ENCODE measurements at places on chromosomes 2 and 18.

DNA sequence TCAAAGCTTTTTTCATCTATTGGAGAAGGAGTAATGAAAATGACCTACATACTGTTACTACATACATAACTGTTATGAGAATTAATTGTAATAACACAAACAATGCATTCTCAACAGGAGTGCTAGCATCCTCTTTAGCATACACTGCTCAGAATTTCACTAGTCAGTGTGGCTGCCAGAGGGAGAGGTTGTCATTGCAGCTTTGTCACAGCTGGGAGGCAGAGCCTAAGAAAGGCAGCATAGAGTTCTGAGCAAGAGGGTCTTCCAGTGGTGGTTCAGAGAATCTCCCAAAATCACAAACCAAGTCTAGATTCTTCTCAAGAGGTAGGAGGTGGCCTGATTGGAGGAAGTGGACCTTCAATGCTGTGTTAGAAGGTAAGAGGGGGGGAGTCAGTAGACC, 286.7 kb upstream of the CYRIA start:
- no peak for DNase-seq

GRCh38 chr2:13002536-13003331, 286.0 kb downstream of the TRIB2 start:
- no peak for DNase-seq

DNA sequence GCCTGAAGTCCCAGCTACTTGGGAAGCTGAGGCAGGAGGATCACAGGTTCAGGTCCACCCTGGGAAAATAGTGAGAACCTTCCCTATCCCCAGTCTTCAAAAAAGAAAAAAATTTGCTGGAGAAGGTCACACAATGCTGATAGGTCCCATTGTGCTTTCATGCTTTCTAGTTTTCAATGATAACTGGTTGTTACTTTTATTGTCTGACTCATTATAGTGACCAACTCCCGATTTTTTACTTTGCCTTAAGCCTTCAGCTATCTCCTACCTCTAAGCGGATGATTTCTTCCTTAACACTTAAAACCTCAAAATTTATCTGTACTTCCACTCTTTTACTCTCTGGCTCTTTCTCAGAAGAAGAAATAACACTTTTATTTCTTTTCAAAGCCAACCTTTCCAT, 17.3 kb downstream of the MSH2 start:
- DNase-seq = no peak

DNA sequence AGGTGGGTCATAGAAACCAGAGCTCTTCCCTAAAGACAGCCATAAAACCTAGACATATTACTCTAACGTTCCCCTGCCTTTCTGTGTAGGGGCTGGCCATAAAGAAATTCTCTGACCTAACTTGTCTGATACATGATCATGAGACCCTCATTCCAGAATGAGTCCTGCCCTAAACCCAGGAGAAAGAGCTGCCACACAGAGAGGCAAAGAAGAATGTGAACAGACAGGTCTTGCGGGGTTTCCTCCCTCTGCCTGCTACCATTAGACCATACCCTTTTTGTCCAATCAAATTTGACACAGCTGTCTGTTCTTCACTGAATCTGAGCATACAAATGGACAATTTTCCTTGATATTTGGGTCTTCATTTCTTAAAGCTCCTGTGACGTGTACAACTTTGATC, 198.8 kb upstream of the LHCGR start:
- no peak for DNase-seq

DNA sequence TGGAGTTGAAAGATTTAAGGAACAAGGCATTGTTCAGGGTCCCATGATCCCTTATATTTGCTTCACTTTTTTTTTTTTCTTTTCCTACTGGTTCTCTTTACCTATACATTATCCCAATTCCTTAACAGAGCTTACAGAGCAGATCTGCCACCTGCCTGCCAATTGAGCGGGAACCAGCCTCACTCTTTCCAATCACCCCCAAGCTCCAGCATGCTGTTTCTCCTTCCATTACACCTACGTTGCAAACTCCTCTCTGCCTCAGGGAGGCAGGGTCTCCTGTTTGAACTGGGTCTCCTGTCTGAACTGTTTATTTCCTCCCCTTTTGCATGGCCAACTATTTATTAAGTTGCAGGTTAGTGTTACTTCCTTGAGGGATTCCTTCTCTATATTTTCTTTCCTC, 77.2 kb upstream of the SLC38A11 start:
- no peak for DNase-seq

DNA sequence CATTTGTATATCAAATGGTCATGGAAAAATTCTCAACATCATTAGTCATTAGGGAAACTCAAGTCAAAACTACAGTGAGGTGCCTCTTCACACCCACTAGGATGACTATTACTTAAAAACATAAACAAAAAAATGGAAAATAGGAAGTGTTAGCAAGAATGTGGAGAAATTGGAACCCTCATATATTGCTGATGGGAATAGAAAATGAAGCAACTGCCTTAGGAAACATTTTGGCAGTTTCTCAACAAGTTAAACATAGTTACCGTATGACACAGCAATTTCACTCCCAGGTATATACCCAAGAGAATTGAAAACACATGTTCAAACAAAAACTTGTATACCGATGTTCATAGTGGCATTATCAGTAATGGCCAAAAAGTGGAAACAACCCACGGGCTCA, 18.1 kb upstream of the CYP26B1 start:
- DNase-seq = no peak

- DNase-seq = no peak
These were observed 442.6 kb downstream of the CMPK2 start for GRCh38 chr2:6423157-6423556.

- DNase-seq = no peak
These were observed 191.8 kb downstream of the LPIN1 start for GRCh38 chr2:11938196-11938595.

GRCh38 chr2:3951131-3951954, 248.0 kb downstream of the DCDC2C start:
- no peak for DNase-seq

DNA sequence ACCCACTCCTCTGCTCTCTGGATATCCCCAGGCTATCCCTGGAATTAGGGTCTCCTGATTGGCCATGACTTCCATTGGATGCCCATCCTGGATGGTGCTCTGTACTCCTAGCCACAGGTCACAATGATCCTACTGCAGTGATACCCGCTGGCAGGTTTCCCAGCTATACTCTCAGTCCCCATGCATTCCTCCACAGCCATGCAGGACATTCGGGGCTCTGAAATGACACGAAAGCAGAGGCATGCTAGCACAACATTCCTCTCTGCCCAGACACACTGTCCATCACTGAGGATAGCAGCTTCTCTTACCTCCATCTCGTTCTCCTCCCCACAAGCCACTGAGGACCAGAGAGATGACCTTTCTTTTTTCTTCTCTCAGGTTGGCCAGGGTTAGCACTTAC, 51.7 kb upstream of the SPATS2L start:
- no peak for DNase-seq

GRCh38 chr2:158214431-158214830, 112.8 kb downstream of the UPP2 start:
- no peak for DNase-seq

GRCh38 chr2:196176142-196176738, 4.9 kb upstream of the STK17B start:
- DNase-seq = peak; percentile 73

- DNase-seq = no peak
These were observed 782.6 kb upstream of the ID2 start for GRCh38 chr2:7899241-7899640.

- DNase-seq = no peak
These were observed 18.4 kb upstream of the PIEZO2 start for GRCh38 chr18:11167778-11168177.

DNA sequence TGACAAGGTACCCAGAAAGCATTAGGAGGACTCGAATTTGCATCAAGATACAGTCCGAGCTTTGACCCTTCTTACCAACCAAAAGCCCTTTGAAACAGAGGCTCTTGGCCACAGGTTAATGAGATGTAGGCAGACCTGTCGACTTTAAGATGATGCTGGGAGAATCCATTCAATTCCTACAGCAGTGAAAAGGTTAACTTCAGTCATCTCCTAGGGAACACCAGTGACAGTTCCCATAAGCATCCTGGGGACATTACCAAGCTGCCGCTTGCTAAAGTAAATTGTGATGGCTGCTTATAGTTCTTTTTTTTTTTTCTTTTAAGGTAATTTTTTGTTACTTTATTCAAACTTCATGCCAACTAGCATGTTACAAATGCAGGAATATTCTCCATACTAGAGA, 379.3 kb downstream of the SOX11 start:
- no peak for DNase-seq

DNA sequence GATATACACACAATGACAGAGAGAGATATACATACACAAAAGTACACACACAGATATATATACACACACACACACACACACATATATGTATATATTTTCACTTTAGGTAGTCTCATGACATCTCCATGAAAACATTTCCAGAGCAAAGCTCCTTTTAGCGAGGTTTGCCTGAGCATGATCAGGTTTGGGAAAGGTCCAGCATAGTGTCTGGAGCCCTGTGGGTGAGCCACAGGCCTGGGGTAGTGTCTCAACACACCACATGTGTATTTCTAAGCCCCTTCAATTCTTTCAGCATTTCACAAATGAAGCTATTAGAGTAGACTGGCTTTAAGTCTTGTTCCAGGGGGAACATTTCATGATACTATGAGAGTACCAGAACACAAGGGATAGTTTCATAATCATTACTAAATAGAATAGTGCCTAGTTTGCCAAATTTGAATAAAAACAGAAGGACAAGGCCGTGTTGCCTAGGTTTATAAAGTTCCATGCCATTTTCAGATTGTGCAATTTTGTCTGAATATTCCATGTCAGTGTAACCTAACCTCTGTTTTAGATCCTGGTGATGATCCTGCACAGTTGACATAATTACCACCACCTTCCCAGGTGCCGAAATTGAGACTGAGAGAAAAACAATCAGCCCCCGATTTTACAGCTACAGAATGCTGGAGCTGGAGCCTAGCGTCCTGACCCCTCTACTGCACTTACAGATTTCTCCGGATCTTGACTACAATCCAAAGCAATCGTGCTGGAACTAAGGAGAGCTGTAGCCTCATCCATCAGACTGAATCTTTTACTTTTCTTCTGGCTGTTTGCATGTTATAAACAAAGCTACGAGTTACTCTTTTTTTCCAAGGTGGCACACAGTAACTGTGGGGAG, 332.7 kb downstream of the CYRIA start:
- no peak for DNase-seq

DNA sequence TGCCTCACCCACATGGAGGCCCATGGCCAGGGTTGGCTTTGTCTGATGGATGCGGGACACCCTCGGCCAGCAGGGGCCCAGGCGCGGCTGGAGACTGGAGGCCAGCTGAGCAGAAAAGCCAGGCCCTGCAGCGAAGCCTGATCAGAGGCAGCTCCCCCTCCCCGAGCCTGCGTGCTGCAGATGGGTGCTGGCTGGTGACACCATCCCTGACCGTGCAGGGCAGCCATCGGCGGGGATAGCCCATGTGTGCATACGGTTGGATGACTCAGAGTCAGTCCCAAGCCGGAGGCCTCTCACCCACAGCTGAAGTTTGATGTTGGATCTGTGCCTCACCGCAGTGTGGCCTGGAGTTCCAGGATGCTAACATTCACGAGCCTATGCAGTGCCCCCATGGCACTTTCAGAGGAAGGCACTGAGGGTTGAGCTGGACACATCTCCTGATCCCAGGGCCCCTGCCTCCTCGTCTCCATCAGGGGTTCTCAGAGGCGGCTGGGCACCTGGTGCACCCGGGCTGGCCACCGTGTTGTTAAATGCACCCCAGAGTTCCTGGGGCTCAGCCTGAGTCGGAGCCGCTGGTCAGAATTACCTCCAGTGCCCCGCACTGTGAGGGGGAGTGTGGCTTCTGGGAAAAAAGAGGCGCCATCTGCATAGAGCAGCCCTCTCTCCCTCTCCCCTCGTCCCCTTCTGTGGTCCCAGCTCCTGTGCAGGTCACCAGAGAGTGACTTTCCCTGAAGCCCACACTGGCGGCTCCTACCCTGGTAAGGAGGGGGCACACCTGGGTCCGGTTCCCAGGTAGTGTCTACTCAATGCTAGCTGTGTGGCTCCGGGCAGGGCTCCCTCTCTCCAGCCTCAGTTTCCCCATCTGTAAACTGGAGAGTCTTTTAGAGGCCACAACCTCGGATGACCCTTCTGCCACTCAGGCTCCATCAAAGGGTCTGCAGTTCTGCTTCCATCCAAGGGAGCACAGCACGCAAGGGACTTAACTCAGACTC, 19.4 kb upstream of the KIF1A start:
- no peak for DNase-seq

- DNase-seq = no peak
These were observed 2.1 kb downstream of the MARCHF7 start for GRCh38 chr2:159714247-159714930.

DNA sequence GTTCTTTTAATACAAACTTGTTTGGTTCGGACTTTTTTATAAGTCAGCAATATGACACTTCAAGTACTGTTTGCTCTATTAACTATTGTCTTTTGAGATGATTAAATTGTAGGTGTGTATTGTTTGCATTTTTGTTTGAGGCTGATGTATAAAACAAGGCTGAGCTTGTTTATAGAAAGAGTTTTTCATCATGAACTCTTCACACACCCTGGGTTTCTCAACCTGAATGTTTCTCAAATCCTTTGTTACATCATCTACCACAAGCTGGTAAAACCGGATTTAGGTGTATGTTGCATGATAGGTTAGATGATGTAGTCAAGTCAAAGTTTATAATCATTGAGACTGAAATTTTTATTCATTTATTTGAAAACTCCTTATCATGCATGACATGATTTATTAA, 335.2 kb upstream of the LRATD1 start:
- no peak for DNase-seq

- no peak for DNase-seq
These were observed 6.5 kb downstream of the GLS start for GRCh38 chr2:190887089-190887488.

GRCh38 chr2:20638646-20639430, 12.1 kb downstream of the HS1BP3 start:
- no peak for DNase-seq

DNA sequence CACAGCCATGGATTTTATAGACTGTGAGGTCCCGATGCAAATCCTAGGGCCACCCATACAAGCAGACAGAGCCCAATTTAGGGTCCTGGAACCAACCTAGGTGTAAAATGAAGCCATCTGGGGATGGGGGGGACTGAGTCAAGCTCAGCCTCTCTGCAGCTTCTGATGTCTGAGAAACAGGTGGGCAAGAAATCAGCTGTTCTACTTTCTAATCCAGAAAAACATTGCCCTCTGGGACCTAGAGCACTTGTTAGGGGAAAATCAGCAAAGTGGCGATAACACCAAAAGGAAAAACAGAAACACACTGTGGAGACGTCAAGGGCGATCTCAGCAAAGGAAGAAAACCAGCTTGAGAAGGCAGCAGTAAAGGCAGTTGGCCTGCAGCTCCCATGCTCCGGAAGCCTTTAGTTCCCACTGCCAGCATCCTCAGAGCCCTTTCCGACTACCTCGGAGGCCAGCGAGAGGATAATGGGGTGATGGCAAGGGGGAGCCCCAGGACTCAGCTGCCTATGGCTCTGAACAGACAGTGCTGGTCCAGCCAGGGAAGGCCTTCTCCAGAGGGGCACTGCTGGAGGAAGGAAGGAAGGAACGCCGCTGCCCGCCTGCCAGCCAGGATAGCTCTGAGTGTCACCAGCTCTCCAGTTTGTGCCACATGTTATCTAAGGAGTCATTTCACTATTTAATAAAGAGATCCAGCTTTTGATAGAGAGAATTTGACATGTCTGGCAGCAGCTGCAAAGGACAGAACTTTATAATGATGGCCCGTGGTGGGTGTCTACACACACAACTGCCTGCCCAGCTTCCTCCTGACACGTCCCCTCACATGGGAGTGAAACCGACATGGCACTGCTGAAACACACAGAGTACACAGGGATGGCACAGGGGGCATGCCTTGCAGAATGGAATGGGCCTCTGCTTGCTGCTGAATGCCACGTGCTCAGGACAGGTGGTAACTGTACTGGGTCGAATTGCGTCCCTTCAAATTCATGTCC, 37.7 kb downstream of the HS1BP3 start:
- no peak for DNase-seq
